Muscle of leg (tissue), 16 donors: ENCODE measurements at places on chromosomes 1 and 21.

DNA sequence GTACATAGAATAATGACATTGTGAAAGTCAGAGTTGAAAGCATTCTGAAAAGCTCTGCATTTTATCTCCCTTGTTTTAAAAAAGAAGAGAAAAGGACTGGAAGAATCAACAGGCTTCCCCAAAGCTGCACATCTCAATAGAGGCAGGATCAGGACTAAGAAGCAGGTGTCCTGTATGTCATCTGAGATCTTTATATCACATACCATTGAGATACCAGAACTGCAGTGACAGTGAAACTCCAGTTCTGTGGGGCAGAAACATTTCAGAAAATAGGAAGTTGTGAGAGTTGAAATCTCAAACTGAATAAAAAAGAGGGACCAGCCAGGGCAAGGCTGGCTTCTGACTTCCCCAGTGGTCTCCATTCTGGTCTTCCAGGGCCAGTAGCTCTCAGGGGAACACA is 33.0 kb upstream of the SH2D1B start:
- no peaks in the 10 kb centered on the region for H3K36me3 ChIP-seq
- no peak overlapping the region for H3K27ac ChIP-seq
- no peaks in the 10 kb centered on the region for H3K4me1 ChIP-seq
- no peak overlapping the region for H3K4me3 ChIP-seq
- H3K27me3 ChIP-seq: no peaks in the 10 kb centered on the region
- DNase-seq: no peak

GRCh38 chr21:41067709-41068108 is 100.3 kb upstream of the BACE2 start:
- peaks cover 4% of the 10 kb centered on the region for H3K27me3 ChIP-seq
- no peak for DNase-seq
- no peaks in the 10 kb centered on the region for H3K36me3 ChIP-seq
- H3K27ac ChIP-seq: no peak overlapping the region
- no peak overlapping the region for H3K4me3 ChIP-seq

DNA sequence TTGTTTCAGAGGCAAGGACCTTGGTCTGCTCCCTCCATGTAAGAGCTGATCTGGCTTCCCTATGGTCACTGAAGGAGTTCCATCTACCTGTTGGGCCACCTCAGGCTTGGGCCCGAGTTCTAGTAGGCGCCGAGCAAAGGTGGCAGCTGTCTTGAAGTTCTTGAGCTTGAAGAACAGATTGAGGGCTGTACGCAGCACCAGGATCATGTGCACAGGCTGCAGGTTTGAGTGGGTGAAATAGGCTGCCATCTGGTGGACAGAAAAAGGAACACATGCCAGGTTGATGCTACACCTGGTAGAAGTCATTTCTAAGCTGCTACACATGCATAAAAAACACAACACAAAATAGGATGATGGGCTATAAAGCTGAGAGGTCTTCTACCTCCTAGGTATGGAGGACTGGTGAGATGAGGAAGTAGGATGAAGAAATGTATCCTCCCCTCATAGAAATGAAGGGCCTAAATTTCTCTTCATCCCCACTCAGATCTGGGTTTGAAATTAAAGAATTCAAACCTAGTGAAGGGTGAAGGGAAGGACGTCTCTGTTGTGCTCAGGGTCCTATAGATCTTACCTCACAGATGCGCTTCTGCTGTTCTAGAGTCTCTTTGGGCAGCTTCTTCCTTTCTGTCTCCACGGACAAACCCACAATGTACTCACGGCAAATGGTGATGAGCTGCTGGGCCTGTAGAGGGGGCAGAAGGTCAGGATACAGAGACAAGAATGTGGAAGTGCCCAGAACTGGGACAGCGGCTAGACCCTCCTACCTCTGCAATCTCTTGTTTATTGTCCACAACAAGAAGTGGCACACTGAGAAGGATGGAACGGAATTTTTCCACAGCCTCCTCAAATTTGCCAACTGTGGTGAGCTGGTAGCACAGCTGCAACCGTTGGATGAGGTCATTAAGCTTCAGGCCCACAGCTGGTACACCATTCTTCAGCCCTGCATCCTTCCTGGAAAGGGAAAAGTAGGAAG is 6.6 kb upstream of the PEX19 start:
- H3K36me3 ChIP-seq: peaks cover 70% of the 10 kb centered on the region
- DNase-seq: peak; percentile 69
- H3K4me3 ChIP-seq: no peak overlapping the region
- H3K4me1 ChIP-seq: peaks cover 5% of the 10 kb centered on the region
- H3K27ac ChIP-seq: no peak overlapping the region
- H3K27me3 ChIP-seq: no peaks in the 10 kb centered on the region

- no peak overlapping the region for H3K27ac ChIP-seq
- no peaks in the 10 kb centered on the region for H3K4me1 ChIP-seq
- DNase-seq: no peak
- H3K36me3 ChIP-seq: no peaks in the 10 kb centered on the region
- no peaks in the 10 kb centered on the region for H3K27me3 ChIP-seq
Measured at GRCh38 chr1:167815650-167816049, 93.9 kb downstream of the MPZL1 start.

GRCh38 chr1:42941640-42942330 is 16.9 kb downstream of the SLC2A1 start:
- peak; percentile 65 for DNase-seq
- H3K4me3 ChIP-seq: no peak overlapping the region
- H3K27ac ChIP-seq: no peak overlapping the region
- H3K4me1 ChIP-seq: peaks cover 48% of the 10 kb centered on the region
- no peaks in the 10 kb centered on the region for H3K27me3 ChIP-seq
